ENCODE measurements at places on chromosomes 12 and 14.

DNA sequence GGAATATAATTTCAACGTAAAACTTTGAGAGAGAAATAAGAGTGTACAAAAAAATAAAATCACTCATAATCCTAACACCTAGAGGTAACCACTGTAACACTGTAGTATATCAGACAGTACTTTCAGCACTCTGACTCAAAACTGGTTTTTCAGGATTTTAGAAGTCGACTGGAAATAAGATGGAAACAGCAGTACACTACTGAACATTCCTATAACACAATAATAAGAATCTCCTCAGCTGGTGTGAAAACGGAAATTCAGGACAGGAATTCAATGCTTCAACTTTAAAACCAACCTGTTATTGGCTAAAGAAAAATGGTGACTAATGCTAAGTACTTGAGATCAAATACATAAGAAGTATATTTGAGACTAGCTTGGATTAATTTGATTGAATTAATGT is 12.3 kb upstream of the PITPNM2 start:
- DNase-seq, result no peak

- DNase-seq, result no peak
Observed at GRCh38 chr12:11832093-11832492, 182.6 kb downstream of the ETV6 start.

- no peak for DNase-seq
Observed at GRCh38 chr14:101962503-101962874, 1.9 kb upstream of the DYNC1H1 start.

GRCh38 chr12:111085096-111085495 is 164.7 kb upstream of the MYL2 start:
- no peak for DNase-seq

DNA sequence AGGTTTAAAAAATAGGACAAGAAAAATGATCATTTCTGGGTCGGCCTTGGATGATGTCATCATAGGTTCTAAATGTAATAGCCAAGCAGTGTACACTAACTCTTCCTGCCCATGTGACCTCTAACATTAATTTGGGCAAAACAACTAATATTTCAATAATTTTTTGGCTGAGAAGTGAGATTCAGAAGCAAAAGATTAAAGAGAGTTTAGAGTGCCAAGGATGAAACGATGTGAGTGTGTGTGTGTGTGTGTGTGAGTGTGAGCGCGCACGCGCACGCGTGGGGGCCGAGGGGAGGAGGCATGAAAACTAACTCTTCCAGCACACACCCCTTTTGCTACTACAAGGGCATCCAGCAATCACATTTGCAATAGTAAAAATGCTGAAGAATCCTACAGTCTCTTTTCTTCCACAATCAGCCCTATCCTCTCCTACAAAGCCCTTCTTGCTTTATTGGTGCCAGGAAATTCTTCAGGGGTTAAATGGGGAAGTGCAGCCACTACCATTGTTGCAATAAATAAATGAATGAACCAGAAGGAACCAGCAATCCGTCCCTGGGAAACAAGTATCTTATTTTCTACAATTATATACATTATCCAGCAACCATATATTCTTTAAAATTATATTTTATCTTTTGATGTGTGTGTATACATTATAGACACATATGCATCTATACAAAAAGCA is 52.9 kb downstream of the PEBP1 start:
- DNase-seq, result no peak

GRCh38 chr12:112294793-112295192 is 87.4 kb downstream of the HECTD4 start:
- DNase-seq, result no peak

- no peak for DNase-seq
Observed at GRCh38 chr14:101001311-101002069, 98.0 kb upstream of the RTL1 start.

DNA sequence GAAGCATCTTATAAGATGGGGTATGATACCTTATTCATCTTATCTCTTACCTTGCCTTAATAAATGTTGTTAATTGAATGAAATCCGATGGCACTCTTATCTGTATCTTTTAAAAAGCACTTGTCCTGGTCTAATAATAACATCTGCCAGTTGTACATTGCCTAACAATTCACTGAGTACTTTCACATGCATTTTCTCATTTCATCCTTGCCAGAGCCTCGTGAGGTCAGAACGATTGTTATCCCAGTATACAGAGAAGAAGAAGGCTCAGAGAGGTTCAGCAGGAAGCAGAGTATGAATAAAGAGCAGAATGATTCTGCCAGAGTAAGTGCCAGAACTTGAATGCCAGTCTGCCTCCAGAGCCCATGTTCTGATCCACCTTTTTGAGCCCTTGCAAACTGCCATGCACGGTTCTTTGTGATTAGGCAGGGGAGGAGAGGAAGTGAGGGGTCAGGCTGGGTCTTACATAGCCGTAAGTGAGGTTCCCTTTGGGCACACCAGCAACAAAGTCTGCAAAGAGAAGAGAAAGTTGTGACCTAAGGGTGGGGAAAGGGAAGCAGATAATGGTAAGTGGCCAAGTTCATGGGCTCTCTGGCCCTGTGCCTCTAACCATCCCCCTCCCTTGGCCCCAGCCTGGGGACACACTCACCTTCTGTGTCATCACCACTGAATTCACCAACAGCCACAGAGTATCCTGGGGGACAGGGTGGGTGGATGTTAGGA is 11.7 kb downstream of the ITGA5 start:
- no peak for DNase-seq

GRCh38 chr14:85057221-85057620 is 472.7 kb upstream of the FLRT2 start:
- no peak for DNase-seq

GRCh38 chr12:47155457-47156166 is 75.9 kb upstream of the AMIGO2 start:
- DNase-seq, result no peak

GRCh38 chr12:50057896-50058670 is 687 bp downstream of the ASIC1 start:
- DNase-seq, result no peak

GRCh38 chr12:111034886-111035577 is 114.7 kb upstream of the MYL2 start:
- no peak for DNase-seq

- DNase-seq, result no peak
Observed at GRCh38 chr12:105783983-105784947, 354.5 kb downstream of the NUAK1 start.

Data from stimulated activated CD4-positive, alpha-beta T cell treated with anti-CD3 and anti-CD28 coated beads, Interleukin-2, amount 100 ng/mL, for 48 hours (primary cell).